ENCODE measurements at places on chromosomes 1 and 21.

DNA sequence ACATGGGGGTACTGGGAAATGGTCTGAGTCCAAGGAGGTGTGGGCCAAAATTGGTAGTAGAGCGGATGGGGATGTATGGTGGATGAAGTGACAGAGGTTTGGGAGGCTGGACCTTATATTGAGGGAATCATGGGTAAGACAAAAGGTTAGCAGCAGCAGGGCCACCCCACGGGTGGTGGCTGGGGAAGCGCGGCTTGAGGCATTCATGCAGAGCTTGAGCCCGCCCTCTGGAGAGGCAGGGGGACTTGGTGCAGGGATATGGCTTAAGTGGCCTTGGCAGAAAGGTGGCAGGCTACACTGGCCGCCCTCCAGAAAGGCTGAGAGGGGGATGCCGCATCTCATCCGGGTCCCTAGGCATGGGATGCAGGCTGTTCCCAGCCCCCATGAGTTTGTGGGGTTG is 31.5 kb downstream of the HMGB4 start:
- no peak for DNase-seq

GRCh38 chr1:201469645-201470074 is 672 bp upstream of the PHLDA3 start:
- no peak for DNase-seq

DNA sequence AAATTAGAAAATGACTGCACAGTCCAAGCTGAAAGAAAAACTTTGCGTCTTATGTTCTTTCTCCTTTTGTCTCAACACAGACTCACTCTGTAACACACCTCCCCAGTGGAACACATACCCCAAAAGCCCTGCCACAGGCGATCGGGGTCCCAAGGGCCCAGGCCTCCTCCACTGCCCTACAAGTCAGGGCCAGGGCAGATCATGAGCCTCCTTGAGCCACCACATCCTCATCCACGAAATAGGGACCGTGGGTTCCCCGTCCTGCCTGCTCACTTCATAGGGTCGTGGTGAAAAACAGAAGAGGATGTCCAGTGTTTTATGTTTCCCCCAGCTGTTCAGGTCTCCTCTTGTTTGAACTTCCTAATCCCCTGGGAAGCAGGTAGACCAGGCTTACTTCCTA is 116.7 kb downstream of the KCNN3 start:
- no peak for DNase-seq

- DNase-seq = no peak
Observed at GRCh38 chr1:221816899-221817298, 75.0 kb upstream of the DUSP10 start.

DNA sequence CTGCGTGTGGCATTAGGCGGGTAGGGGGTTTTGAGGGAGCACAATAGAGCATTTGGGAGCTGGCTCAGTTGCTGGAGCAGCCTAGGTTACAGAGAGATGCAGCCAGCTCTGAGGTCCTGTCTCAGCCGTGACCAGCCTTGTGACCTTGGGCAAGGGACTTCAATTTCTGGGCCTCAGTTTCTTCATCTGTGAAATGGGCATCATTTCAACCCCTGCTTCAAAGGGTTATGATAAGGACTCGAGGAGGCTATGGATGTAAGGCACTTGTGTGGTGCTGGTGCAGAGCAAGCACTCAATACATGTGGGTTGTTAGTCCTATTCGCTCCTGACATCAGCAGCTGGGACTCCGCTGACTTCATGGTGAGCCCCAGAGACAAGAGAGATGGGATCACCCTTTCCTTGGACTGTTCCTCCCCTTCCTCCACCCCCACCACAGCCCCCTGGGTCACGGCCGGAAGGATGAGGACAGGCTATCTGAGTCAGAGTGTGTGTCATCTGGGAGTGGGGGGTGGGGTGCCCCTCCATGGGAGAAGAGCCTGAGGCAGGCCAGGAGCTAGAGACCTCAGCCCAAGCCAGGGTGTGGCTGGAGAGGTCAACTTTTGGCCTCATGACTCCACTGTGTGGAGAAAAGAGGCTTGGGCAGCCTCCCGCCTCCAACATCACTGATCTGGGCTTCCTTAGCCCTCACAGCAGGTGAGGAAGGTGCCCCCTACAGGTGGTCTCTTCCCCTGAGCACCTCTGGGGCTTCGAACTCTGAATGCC is 71.4 kb upstream of the ZBTB40 start:
- DNase-seq = no peak

DNA sequence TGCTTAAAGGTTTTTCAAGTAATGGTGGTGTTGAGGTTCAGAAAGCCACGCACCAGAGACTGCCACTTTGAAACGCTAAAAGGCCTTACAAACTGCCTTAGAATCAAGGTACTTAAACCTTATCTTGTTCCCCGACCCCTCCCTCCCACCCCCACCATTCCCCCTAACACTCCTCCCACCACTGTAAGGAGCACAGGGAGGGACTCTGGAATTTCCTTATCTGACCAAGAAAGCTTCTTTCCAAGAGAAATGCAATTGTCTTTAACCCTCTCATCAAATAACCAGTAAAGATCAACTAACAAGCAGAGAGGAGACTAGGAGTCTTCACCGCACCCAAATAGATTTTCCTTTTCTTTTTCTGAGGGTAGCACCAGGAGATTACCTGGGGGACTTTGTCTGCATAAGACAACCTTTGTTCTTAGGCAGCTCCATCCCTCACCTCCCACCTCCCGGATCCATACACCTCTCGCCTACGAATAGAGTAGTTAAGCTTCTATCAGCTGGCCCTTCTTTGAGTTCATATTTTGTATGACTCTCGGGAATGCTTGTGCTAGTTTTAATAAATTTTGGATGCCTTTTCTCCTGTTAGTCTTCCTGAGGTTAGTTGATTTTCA is 137.7 kb upstream of the ADGRL2 start:
- no peak for DNase-seq

GRCh38 chr1:157137408-157138219 is 581 bp downstream of the ETV3 start:
- no peak for DNase-seq

All from esophagus squamous epithelium (tissue), 5 donors.